Stimulated activated CD8-positive, alpha-beta memory T cell treated with anti-CD3 and anti-CD28 coated beads, Interleukin-7, amount 100 ng/mL, for 4 hours (primary cell): ENCODE measurements at places on chromosomes 16 and 17.

DNA sequence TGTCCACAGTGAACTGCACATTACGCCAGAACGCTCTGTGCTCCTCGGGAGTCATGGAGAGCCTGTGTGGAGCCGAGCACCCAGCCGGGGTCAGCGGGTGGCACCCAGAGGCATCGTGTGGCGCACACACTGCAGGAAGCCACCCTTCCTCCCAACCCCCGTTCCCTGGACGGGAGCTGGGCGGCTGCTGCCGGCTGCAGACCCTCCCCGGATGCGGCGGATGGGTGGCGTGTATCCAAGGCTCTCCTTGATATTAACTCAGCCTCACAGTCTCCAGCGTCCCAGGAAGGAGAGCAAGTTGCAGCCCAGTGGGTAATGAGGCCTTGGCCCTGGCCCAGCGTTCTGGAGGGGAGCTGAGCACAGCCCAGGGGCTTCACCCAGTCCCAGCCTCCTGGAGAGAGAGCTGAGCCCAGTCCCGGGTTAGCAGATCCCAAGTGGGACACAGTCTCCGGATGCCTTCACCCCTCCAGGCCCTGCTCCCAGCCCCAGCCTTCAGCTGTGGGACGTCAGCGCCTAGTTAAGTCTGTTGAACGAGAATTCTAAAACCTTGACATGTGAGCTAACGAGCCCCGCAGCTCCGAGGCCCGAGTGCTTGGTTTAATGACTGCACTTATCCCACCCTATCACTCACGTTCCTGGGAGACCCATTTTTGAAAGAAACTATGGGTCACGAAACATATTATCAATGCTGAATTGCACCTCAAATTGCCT is 86.6 kb downstream of the TBC1D16 start:
- no peak for DNase-seq

DNA sequence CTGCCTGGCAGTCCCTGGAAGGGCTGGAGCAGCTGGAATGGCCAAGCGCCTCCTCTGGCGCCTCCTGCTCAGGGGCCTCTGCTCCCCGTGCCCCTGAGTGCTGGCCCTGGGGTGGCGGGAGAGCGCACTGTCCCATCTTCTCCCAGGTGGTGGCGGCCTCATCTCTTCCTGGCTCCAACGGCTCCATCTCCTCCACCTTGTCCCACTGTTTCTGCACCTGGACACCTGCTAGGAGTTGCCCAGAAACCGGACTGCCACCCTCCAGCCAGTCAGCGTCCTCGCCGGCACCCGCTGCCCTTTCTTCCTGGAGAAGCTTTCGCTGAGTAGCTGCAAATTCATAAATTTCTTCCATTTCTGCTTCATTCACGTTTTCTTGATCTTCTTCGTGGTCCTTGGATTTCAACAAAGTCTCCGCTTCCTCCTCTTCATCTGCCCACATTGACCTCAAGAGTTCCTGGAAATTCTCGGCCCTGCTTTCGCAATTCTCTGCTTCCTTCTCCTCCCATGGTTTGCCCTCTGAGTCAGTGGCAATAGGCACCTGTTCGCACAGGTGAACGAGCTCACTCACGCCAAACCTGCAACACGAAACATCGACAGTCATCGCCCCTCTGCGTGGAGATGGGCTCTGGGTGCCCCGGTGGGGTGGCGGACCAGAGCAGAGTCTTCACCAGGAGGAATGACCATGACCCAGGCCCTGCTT is 13.7 kb upstream of the NLRC3 start:
- DNase-seq, result no peak

- no peak for DNase-seq
Measured at GRCh38 chr16:1938316-1938715, 4.7 kb downstream of the MSRB1 start.

DNA sequence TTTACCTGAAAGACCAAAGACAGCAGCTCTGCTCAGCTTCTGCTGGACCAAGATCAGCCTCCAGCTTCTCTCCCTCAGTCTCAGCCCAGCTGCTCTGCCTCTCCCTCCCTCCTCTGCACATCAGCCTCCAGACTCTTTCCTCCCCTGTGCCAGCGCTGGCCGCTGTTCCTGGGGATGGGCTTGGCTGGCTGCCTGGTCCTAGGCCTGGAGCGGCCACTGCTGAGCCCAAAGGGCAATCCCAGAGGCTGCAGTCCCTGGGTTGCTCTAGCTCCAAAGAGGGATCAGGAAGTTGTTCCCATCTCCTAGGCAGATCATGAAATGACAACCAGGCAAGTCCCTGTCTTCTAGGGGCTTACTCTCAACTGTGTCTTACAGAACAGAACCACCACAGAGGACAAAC is 31.3 kb downstream of the DCUN1D3 start:
- no peak for DNase-seq

DNA sequence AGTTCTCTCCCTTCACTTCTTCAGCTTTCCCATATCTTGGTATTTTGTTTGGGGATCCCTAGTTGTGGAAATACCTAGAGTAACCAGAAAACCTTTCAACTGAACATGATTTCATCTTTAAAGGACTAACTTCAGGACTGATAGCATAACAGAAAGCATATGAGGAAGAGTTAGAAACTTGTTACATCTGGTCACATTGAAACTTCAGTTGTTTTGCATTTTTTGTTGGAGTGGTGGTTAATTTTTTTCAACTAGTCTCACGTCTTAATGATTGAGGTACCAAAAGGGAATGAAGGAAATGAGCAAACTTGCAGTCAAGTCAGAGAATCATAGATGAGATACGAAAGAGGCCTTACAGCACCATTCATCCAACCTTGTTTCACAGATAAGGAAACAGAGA is 49.6 kb downstream of the TANGO6 start:
- DNase-seq, result no peak

DNA sequence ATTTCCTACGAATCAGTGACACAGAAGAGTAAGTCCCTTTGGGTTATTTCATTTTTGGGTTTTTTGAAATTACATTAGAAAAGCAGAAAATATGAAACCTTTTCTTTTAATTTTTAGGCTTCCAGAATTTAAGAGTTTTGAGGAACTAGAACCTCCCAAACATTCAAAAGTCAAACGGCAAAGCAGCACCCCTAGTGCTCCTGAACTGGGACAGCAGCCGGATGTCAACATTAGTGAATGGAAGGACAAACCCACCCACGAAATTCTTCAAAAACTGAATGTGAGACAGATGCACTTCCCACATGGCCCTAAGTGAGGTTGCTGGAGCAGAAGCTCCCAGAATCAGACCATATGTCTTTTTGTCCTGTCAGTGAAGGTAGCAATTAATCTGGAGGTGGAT is 199.4 kb downstream of the PHKB start:
- DNase-seq, result no peak

DNA sequence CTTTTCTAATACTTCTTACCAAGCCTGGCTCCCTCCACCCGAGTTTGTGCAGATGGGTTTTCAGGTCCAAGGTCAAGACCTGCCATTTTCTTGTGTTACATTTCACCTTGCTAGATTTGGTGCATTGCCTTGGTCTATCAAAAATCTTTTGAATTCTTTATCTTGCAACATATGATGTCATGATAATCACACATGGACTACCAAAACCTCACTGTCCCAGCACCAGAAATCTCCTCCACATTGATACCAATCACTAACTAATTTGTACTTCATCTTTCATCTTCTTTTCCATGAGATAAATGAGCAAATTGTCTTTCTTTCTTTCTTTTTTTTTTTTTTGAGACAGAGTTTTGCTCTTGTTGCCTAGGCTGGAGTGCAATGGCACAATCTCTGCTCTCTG is 33.0 kb upstream of the ZFHX3 start:
- no peak for DNase-seq

DNA sequence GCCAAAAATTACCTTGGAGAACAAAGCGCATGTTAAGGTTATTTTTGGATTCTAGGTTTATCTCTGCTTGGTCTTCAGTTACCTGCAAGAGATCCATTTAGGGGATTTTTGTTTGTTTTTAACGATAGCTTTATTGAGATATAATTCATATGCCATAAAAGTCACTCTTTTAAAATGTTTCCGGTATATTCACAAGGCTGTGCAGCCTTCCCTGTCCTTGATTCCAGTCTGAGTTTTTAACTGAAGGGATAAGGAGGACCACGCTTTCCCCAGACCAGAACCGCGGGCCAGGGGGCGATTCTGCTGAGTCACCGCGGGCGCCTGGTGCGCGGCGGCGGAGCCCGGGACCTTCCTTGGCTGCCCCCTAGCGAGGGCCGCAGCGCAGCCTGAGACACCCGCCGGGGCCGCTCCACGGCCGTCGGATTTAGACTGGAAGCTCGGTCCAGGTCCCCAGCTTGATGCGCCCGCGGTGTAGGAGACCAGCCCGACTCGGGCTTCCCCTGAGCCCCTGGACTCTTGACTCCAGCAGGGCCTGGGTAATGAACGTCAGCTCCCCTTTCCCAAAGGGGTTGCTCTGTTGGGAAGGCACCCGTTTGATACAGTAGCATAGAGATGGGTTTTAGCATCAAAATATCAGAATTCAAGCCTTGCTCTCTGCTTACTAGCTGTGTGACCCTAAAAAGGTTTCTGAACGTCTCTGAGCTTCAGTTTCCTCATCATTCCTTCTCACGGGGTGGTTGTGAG is 50.0 kb upstream of the STH start:
- peak; percentile 17 for DNase-seq

GRCh38 chr16:11435576-11435975 is 90.3 kb downstream of the RMI2 start:
- no peak for DNase-seq

DNA sequence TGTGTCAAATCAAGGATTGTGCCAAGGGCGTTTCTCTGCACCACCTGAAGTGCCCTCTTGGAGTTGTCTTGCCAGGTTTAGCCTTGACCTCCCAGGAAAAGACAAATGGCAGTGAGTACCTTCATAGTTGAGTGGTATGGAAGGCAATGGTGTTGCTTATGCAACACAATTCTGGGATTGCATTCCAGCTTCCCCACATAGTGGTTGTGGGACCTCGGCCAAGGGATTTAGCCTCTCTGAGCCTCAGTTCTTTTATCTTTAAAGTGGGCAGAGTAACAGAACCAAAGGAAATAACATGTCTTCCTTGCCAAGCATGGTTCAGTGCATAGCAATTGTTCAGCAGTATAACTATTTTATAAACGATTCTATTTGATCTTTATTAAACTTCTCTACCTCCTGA is 49.4 kb downstream of the CCDC42 start:
- no peak for DNase-seq

DNA sequence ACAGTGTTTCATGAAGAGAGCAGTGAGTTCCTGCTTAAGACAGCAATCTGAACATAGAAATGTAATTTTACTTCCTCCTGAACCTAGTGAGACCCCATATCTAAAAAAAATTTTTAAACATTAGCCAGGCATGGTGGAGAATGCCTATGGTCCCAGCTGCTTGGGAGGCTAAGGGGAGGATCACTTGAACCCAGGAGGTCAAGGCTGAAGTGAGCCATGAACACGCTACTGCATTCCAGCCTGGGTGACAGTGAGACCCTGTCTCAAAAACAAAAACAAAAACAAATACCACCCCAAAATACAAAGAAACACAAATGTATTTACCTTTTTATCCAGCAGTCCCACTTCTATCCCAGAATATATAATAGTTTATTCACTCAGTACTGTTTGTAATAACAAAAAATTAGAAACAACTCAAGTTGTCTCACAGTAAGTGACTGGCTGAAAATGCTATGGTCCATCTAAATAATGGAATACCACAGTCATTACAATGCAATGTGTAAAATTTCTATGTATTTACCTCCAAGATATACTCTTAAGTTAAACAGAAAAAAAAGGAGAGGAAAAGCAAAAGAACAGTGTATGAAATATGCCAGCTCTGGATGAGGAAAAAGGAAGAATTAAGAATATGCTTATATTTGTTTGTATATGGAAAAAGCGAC is 16.3 kb downstream of the CFDP1 start:
- no peak for DNase-seq

GRCh38 chr16:62814891-62815290 is 778.7 kb upstream of the CDH8 start:
- DNase-seq, result no peak

DNA sequence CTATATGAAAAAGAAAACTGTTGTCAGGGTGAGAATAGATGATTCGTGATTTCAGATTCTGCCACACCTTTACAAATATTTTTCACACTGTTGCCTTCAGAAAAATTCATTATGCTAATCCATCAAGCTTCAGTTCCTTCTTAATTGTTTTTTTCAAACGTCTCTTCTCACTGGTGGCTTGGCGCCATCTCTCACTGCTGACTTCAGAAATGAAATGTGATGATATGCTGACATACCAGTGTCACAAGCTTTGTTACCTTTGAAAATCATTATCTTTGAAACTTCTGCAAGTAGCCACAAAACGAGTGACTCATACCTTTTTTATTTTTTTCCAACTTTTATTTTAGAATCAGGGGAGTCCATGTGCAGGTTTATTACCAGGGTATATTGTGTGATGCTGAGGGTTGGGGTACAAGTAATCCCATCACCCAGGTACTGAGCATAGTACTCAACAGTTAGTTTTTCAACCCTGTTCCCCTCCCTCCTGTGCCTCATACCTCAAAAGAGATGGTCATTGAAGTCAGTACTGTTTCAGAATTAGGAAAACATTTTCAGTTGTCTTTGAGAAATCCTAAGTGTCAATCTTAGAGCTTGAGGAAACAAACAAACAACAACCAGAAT is 14.0 kb upstream of the KRT222 start:
- DNase-seq, result no peak

DNA sequence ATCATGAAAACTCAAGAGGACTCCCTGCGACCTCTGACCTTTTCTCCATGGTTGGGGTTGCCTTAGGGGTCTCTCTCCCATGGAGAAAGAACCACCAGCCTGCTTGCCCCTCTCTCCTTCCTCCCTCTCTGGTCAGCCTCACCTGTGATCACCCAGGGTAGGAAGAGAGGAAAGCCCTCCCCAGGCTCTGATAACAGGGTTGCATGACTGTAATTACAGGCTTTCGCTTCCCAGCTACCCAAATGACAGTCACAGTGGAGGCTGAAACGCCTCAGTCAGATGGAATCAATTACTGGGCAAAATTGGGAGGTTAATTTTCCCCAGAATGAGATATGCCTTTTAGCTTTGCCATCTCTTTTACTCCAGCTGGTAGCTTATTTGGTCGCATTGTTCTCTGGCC is 265.8 kb upstream of the SOX9 start:
- no peak for DNase-seq

DNA sequence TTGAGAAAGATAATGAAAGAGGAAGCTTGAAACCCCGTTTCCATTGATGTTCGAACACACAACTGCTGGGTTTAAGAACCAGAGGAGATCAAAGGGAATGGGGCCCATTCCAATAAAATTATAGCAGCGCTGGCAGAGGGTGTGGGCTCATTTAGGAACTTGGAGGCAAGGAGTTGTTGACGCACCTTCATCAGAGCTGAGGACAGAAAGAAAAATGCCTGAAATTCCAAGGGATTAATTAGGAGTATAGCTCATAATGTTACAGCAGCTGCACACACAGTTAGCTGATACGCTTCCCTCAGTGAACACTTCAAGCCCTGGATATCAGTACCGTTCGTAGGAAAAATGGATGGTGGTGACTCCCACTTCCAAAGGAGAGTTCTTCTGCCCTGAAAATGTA is 127.2 kb downstream of the AXIN2 start:
- DNase-seq, result no peak

- peak; percentile 19 for DNase-seq
Measured at GRCh38 chr17:29369831-29370735, 20.1 kb upstream of the TAOK1 start.
